ENCODE measurements at places on chromosomes 2 and 18.

DNA sequence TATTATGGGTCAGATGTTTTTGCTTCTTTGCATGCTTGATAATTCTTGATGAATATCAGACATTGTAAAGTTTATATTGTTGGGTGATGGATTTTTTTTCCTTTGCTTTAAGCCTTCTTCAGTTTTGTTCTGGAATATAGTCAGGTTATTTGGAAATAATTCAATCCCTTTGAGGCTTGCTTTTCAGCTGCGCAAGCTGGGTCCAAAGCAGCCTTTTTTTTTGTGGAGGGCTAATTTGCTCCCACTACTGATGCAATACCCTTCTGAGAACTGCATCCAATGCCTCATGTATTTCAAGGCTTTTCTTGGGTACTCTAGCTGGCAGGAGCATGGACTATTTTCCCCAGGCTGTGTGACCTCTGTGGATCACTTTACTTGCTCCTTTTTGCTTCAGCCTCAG, 245.9 kb downstream of the AGPS start:
- no peak for DNase-seq

GRCh38 chr2:236517251-236518031, 52.2 kb upstream of the ACKR3 start:
- DNase-seq: no peak

DNA sequence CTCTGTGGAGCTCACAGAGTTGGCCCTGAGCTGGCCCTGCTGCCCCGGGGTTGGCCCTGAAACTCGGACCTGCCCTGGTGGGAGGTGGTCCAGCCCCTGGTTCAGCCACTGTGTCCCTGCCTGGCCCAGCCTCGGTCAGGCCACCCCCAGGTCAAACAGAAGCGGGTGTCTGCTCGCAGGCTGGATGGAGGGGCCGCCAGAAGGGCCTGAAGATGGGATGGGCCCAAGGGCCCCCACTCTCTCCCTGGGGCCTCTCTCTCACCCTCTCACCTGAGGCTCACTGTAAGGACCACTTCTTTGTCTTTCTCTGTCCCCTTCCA, 25.1 kb upstream of the B3GNT7 start:
- DNase-seq: no peak

DNA sequence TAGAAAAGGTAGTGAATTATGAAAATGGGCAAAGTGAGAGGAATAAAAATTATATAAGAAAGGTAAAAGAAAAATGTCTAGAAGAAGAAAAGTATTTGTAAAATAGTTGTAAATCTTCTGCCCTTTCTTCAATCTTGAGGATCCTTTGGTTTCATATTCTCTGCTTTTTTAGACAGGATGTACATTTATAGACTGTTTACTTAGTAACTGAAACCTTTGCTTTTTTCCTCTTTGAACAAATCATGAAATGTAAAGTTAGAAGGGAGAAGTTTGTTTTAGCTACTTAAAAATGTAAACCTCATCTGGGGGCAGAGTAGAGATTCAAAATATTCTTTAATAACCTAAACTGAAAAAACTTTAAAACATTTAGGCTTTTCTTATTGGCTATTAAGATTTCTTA, 150.4 kb upstream of the ITGA4 start:
- DNase-seq: no peak

GRCh38 chr18:75475228-75475627, 47.7 kb upstream of the SMIM21 start:
- DNase-seq: no peak

GRCh38 chr18:39909706-39910105, 2045.3 kb upstream of the PIK3C3 start:
- no peak for DNase-seq

DNA sequence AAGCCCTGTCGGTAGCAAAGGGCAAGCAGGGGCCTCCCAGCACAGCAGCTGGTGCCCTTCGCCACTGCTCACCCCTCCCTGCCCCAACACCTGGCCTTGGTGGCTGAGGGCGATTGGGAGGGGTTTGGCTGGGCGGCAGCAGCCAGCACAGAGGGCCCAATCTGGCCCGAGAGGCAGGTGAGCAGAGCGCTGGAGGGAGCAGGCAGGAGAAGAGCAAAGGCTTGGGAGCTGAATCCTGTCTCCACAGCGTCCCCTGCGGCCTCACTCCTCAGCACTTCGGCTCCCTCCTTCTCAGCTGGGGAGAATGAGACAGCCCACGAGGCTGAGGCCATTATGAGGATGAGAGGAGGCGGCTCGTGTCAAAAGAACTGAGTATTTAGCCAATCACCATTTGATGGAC, 74.9 kb upstream of the TAF1B start:
- no peak for DNase-seq

DNA sequence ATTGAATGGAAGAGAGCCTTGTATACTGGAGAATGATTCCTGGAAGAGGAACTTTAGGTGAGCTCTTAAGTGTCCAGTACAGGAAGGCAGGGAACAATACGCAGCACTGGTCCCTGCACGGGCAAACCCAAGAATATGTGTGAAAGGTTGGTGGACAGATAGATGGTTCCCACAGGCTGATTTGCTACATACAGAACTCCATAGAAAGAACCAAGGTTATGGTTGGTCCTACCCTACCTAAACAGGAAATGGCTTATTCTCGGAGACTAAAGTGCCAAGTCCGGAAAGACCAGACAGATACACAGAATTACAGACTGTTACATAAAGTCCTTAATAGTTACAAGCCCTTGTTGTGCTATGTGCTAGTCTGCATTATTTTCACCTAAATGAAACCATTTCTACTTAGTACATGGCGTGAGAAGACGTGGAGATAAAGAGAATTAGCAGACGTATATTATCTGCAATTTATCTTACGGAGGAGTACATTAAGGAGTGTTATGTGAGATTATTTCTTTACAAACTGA, 1.2 kb downstream of the REV1 start:
- DNase-seq: peak; percentile 22

- DNase-seq: no peak
Measured at GRCh38 chr2:69918401-69918800, 3.5 kb downstream of the MXD1 start.

DNA sequence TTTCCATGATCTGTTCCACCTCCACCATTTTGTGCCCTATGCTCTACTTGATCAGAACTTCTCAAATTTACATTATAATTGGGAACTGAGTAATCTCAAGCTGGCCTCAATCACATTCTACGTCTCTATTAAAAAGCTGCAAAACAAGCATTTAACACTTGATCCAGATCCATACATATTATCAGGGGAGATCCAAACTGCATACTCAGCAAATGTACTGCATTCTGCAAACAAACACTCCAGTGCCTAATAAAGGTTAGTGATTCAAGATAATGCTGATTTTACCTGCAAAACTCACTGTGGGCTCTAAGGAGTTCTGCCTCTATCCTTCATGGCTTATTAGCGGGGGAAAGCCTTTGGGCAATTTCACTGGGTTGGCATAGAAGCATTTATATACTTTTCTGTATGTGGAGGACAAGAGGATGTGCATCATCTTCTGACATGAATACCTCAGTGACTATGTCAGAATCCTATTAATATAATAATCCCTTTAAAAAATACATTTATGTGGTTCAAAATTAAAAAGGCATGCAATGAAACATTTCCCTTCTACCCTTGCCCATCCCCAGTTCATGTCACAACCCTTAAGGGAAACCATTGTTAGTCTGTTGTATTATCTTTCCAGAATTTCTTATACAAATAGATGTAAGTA, 40.2 kb downstream of the GALNT14 start:
- no peak for DNase-seq

GRCh38 chr2:40451918-40452605, at the start of gene SLC8A1:
TSS of gene SLC8A1 (minus strand) at chr2:40452090.
- DNase-seq: no peak

DNA sequence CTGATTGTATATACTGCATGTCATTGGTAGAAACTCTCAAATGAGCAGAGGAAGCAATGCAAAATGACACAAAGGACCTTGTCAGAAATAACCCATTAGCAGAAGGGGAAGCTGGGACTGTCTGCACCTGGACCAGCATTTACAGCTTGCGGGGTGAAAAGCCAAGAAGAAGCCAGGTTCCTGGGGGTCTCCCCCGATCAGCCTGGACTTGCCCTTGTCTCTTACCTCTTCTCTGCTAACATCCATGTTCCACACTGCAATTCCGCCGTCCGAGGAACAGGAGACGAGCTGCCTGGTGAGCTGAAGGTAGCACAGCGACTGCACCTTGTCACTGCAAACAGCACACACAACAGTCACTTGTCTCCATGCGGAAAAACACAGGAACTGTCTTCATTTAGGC, 51.1 kb downstream of the WDFY1 start:
- DNase-seq: no peak

- no peak for DNase-seq
Measured at GRCh38 chr2:97718942-97719341, 5.6 kb downstream of the ZAP70 start.

- peak; percentile 86 for DNase-seq
Measured at GRCh38 chr2:67260343-67261277, 136.5 kb upstream of the ETAA1 start.

- no peak for DNase-seq
Measured at GRCh38 chr18:8828798-8829197, 123.4 kb downstream of the MTCL1 start.

DNA sequence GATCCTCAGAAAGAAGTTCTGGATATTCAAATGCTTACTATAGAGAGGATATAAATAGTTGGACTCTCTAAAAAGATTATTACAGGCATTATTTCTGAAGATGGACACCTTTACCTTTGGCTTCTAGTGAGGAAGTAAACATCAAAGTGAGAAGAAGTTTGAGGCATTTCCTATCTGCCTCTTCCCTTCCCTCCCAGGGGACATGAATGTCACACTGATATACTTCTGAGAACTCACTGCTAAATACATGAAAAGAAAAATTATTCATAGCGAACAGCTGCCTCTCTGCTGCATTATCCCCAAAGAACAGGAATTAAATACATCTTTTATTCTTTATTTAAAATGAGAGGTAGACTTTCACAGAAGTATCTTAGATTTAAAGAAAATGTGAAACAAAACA, 63.6 kb upstream of the PGAP1 start:
- DNase-seq: no peak

GRCh38 chr18:62069556-62069955, 117.3 kb downstream of the PIGN start:
- no peak for DNase-seq

GRCh38 chr2:20925265-20925889, 102.5 kb upstream of the LDAH start:
- no peak for DNase-seq

- DNase-seq: no peak
Measured at GRCh38 chr2:10196110-10196892, 73.8 kb downstream of the RRM2 start.

GRCh38 chr2:175253871-175254270, 72.4 kb upstream of the ATP5MC3 start:
- no peak for DNase-seq

DNA sequence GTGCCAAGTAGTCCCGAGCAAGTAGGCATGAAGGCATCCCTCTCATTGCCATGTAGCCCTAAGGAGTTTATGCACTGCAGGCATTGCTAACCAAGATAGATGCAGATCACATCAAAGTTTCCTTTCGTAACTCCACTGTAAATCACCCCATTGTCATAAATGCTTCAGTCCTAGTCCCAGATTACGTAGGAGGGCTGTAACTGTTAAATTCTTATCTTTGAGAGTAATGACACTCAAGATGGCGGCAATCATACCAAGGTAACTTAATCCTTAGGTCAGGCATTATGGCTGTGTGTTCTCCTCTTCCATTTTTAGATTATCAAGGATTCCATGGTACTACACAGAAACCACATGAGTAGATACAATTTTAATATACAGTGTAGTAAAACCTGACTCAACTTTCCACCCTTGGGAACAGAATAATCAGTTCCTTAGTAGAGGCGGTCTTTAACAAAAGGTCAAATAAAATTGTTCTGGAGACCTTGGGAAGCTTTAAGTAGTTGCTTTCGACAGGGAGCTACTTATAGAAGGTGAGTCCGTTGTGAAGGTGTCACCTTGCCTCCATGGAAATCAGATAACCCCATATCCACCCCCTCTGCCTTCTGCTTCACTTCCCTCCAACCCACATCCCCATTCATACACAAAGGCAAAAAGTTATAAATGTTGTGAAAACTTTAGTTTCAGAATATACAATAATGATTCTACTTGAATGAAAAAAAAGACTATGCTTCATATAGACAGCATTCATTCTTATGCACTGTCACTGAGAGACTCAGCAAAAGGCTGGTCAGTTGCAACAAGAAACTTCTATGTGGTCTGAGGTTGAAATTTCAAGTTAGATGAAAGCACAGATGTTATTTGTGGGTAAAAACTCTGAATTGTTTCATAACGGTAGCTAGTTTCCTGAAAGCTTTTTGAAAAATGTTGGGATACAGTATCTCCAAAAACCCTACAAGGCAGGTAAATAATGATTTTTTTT, 64.8 kb upstream of the GALNT5 start:
- no peak for DNase-seq

DNA sequence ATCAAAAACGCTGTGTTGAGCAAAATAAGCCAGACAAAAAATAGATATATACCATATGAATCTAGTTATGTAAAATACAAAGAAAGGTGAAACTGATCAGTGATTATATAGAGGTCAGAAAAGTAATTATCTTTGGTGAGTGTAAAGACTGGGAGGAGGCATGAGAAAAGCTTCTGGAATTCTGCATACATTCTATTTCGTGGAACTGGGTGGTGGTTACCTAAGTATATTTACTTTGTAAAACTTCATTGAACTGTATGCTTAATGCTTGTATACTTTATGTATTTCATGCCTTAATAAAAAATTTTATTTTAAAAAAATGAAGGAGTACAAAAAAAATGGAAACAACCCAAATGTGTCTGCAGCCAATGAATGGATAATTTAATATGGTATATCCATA, 153.1 kb upstream of the ALPP start:
- DNase-seq: no peak

GRCh38 chr18:61612517-61612916, 279.3 kb downstream of the CDH20 start:
- DNase-seq: no peak

All from HS-27A (cell line).